MM.1S (cell line): ENCODE measurements at places on chromosomes 5 and 9.

GRCh38 chr9:131731644-131732043 lies 8.2 kb downstream of the RAPGEF1 start:
- H3K4me3 ChIP-seq, result no peak overlapping the region
- H3K36me3 ChIP-seq, result no peaks in the 10 kb centered on the region
- no peaks in the 10 kb centered on the region for H3K27me3 ChIP-seq
- peak; percentile 35 for DNase-seq
- peaks cover 86% of the 10 kb centered on the region for H3K4me1 ChIP-seq

DNA sequence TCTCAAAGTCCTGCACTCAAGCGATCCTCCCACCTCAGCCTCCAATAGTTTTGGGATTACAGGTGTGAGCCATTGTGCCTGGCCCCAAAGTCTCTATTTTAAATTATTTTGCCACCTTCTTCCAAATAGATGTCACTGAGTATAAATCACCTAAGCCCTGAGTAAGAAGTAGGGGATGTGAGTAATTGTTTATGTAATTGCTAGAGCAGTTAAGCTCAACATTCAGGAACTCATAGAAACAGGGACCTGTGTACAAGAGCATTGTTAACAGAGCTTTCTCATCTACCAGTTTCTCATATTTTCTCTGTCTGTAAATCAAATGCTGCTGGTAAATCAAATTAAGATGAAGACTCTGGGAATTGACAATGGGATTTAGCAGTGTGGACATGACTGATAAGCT lies 26.3 kb downstream of the CDK7 start:
- no peak overlapping the region for H3K27ac ChIP-seq
- no peaks in the 10 kb centered on the region for H3K4me1 ChIP-seq
- no peaks in the 10 kb centered on the region for H3K27me3 ChIP-seq
- H3K36me3 ChIP-seq, result no peaks in the 10 kb centered on the region
- no peak overlapping the region for H3K4me3 ChIP-seq

DNA sequence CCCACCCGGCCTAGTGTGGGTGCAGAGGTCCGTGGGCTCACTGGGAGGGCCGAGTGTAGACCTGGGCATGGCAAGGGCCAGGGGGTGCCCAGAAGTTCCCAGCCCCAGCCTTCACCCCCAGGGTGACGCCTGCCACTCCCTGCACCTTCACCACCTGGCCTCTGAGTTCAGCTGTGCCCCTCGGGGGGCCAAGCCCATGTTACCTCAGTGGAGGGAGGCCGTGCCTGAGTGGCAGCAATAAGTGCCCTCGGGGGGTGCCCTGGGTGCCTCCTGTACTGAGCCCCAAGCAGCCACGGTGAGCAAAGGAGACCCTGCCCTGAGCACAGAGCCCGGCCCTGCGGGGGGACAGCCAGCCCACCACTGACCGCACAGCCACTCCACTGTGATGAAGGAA lies 10.3 kb upstream of the FCN2 start:
- no peaks in the 10 kb centered on the region for H3K36me3 ChIP-seq
- no peaks in the 10 kb centered on the region for H3K4me1 ChIP-seq
- DNase-seq, result no peak
- no peak overlapping the region for H3K4me3 ChIP-seq

GRCh38 chr5:138498376-138498775 lies 33.1 kb downstream of the EGR1 start:
- no peak overlapping the region for H3K27ac ChIP-seq
- DNase-seq, result no peak
- H3K4me1 ChIP-seq, result no peaks in the 10 kb centered on the region
- H3K4me3 ChIP-seq, result no peak overlapping the region

GRCh38 chr9:98391406-98391805 lies 136.0 kb upstream of the TBC1D2 start:
- H3K4me3 ChIP-seq, result no peak overlapping the region
- H3K36me3 ChIP-seq, result no peaks in the 10 kb centered on the region
- H3K27ac ChIP-seq, result no peak overlapping the region
